NCI-H1930 (cell line): ENCODE measurements at places on chromosomes 5 and 9.

DNA sequence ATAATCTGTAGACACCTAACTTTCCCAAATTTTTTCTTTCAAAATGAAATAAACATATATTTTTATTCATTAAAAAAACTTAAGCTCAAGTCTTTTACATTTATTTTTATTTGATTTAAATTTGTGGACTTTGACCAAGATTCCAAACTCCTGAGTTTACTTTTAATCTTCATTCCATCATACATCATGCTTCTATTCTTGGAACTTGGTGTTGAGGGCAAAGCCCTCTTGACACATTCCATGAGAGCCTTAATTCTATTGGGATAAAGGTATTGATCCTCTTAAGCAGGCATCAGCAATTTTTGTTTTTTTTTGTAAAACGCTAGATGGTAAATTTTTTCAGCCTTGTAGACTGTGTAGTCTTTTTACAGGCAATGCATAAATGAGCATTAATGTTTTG, 53.6 kb downstream of the FBXO4 start:
- DNase-seq: no peak

DNA sequence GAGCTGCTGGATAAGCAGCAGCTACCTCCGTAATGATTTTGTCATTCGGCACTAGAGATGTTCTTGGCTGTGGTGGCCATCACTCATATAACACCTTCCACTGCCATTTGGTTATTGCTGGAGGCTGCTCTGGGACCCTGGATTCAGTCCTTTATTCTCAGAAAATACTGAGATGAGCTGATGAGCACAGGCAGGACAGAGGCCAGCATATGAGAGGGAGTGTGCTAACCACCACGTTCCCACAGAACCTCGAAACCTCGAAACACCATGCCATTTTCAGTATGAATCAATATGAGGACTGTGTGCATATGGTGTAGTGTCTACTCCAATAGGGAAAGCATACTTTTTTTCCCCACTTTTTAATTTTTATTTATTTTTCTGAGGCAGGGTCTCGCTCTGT, 56.6 kb downstream of the ADAM19 start:
- DNase-seq: no peak

DNA sequence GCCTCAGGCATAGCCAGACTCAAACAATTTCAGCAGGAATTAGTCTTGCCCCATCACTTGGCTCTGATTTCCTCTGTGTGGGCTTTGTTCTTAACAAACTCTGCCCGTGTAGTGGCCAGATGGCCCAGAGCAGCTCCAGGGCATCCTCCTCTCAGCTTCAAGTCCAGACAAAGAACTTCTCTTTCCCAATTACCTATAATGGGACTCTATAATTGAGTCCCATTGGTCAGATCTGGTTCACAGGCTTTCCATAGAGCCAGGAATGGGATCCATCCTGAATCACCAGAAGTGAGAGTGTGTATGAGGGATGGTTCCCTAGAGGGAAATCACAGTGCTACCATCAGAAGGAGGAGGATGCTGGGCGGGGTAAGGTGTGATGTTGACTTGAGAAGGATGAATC, 515.8 kb downstream of the KIF4B start:
- no peak for DNase-seq

GRCh38 chr5:169923988-169924387, 56.3 kb downstream of the INSYN2B start:
- no peak for DNase-seq

DNA sequence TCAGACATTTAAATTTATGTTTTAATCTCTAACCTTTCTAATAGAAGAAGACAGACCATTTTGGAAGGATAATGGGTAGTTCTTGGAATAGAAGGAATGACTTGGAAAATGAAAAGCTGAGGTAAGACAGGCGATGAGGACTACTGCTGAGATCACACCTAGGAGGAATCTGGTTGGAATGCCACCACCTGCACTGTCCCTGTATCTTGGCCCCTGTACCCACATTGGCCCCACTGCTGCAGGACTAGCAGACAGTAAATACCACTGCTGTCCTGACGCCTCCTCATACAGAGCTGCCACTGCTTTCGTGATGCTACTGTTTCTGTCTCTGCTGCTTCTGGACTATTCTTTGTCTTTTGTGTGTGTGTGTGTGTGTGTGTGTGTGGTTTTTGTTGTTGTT, 359.8 kb downstream of the TMEM232 start:
- no peak for DNase-seq
